ENCODE measurements at places on chromosomes 1 and 21.

DNA sequence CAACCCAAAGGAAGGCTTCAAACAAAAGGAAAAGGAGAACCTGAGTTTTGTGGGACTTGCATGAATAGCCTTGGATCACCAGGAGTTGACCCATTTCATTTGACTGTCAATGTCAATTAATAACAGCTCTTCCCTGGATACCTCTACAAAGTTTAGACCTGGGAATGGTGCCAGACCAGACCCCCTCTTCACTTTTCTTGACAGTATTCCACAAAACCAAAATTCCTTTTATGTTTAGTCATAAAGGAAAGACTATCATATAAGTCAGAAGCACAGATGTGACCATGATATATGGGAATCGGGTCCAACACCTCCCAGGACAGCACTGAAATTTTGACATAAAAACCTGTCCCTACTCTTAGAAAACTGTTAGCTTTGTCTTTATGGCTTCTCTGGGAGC, 191.8 kb downstream of the LYPLAL1 start:
- DNase-seq = no peak

- no peak for DNase-seq
Measured at GRCh38 chr21:18298228-18298627, 53.6 kb downstream of the CHODL start.

- DNase-seq = no peak
Measured at GRCh38 chr21:27275294-27275927, 308.5 kb upstream of the ADAMTS5 start.

- no peak for DNase-seq
Measured at GRCh38 chr1:1777583-1777899, 729 bp downstream of the NADK start.

GRCh38 chr1:175793617-175794016, 50.2 kb upstream of the TNR start:
- DNase-seq = no peak

DNA sequence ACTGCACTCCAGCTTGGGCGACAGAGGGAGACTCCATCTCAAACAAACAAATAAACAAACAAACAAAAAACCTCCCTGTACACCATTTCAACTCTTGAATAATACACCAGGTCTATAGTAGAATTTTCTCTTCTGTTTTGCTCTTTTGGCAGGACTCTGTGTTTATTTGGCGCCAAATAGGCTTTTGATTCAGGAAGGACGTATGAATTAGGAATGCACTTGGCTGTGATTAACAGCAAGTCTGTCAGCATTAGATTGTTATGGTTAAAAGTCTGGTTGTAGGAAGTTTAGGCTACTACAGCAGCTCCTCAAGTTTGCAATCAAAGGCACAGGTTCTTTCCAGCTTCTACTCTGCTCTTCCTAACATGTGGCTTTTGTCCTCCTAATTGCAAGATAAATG, 113.8 kb upstream of the KCNK1 start:
- no peak for DNase-seq

DNA sequence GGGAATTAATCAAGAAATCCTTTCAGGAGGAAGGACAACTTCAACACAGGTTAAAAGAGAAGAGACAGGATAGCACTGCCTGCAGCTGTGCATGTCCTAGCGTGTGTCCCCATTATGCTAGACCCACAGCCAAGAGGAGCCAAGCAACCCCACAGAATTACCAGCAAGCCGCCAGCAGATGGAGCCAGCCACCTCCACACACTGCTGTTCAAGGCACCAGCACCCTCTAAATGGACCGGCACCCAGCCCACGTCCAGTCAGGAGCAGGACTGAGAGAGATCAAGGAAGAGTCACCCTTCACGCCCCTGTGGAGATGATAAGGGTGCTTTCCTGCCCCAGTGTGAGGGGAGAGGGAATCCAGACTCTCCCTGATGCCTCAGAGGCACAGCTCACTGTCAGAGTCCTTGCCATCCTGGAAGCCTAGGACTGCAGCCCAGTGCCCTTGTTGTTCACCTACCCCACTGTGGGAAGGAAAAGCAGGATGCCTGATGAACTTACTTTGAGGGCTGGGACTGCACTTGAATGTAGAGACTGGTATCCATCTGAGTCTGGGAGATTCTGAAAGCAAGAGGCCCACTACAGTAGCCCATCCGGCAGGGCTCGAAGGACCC, 37.1 kb upstream of the CTTNBP2NL start:
- DNase-seq = no peak

DNA sequence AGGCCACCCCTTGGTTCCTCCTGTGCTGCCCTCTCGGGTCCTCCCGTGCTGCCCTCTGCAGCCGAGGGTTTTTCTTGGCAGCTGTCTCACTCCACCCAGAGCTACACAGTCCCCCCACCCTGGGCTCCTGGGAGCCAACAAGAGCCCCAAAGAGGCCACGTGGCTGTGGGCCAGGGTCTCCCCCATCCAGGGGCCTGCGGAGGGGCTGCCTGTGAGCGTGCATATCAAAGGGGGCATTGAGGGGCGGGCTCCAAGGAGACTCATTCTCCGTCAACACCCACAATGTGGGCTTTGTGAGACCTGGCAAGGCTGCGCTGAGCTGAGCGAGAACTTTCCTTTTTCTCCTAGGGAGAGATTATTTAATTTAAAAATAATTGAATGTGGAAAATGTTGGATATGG, 108.7 kb upstream of the ARHGEF16 start:
- DNase-seq = no peak

DNA sequence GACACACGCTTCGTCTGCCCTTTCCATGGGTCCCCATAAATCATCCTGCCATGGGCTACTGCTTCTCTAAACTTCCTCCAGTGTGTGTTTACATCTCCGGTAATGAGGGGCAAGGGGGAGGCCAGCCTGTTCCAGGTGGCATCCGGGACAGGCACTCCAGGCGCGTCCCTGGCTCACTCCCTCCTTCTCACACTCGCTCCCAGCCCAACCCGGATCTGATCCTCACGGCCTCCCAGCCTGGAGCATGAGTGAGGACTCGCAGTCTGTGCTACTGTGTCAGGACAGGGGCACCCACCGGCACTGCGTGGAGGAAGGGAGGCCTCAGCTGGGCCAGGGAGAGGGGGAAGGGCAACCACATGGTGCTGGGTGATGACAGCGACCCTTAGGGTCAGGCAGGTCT, 225.4 kb downstream of the TRABD2B start:
- no peak for DNase-seq

- DNase-seq = no peak
Measured at GRCh38 chr21:26157801-26158200, 12.8 kb downstream of the APP start.

- DNase-seq = no peak
Measured at GRCh38 chr1:206847337-206847834, 18.0 kb upstream of the IL20 start.

DNA sequence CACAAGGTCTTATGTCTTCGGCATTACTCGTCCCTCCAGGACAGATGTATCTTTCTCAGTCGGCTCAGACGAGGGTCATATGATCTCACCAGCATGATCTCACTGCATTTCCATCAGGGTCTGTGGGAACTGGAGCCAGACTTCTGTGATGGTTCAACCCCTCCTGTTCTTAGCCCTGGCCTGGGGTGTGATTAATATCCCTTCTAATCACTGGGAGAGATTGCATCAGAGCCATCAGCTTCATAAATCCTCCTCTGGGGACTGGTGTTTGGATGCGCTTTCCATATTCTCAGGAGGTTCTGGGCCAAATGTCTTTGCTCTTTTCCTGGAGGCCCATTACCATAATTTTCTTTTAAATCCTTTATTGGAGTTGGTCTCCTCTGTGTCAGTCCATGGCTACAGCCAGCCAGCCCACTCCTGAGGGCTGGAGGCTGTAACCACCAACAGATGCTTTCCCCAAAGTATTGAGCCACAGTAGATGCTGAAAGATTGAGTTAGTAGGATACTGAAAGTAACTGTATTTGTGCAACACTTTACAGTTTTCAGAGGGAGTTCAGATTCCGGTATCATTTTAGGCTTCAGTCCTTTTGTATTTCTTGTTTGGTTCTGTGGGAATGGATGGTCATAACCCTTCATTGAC, 20.0 kb downstream of the CACNA1E start:
- DNase-seq = no peak

DNA sequence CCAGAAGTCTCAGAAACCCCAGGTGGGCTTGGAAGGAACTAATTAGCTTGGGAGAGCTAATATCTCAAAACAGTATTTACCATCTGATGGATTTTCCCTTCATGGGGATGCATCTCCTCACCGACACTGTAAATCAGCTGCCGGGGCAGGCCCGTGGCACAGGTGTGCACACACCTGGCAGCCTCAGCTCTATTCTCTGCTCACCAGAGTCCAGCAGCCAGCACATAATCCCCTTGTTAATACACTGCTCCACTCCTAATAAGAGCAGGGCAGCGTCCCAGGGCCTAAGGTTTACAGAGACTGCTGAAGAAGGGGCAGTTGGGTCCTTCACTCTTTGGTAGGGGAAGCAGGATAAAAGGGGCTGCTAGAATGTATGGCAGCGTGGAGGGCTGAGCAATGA, 200.0 kb downstream of the TOMM20 start:
- no peak for DNase-seq

- DNase-seq = no peak
Measured at GRCh38 chr1:206447792-206448191, 22.5 kb upstream of the IKBKE start.

DNA sequence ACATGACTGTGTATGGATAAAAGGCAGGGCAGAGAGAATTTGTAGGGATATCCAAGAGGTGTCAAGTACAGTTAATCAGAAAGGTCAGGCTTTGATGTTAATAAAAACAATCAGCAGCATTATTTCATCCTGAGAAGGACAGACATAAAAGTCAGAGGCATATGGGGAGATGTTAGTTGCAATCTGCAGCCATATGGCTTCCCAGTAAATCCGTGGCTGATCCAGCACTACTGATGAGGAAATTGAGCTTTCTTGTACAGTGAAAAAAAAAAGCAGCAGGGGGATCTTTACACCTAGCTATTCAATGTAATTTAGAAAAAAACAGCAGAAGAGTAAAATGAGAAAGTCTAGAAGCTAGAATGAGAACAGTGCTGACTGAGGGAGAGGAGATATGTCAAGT, 2.2 kb upstream of the SPRR1B start:
- DNase-seq = no peak

DNA sequence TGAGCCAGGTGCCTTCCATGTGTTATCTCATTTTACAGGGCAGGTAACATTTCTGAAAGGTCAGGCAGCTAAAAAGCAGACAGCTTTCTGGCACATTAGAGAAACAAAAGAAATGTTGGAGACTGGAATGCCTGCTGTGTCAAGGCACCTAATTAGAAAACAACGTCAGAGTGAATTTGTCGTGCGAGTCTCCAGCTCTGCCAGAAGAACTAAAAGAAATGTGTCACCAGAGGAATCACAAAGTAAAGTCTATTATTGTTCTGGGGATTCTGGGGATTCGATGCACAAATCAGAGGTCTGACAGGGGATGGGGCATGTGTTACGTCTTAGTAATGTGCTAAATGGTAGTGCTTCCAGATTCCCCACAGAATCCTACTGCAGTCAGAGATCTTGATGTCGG, 89.3 kb downstream of the EDEM3 start:
- DNase-seq = no peak

DNA sequence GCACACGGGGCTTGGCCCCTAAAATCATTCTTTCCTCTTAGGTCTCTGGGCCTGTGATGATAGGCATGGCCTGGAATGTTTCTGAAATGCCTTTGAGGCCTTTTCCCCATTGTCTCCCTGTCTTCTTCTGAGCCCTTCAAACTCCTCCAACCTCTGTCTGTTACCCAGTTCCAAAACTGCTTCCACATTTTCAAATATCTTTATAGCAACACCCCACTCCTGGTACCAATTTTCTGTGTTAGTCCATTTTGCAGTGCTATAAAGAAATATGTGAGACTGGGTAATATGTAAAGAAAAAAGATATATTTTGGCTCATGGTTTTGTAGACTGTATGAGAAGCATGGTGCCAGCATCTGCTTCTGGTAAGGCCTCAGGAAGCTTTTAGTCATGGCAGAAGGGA, 158.8 kb downstream of the TM2D1 start:
- DNase-seq = no peak

DNA sequence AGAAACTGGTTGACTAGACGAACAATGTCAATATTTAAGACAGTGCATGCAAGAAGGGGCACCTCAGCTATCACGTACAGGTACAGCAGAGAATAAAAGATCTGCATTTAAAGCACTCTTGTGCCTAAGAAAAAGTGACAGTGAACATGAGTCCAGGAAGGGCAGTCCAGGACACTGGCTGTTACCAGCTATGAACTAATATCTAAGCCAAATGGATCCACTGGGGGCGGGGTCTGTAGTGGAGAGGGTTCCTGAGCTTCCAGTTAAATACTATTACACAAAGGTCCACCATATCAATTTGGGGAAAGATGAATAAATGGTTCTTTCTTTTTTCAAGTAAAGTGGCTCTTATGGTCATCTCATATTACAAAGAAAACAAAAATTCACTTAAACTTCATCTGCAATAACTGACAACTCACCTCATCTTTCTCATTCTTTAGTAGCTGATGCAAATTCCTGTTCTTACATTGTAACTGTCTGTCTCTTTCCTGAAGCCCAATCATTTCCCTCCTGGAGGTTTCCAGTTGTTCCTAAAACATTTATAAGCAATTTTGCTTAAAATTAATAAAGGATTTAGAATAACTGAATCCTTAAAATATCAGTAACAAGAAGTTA, 24.5 kb downstream of the SSX2IP start:
- no peak for DNase-seq

- no peak for DNase-seq
Measured at GRCh38 chr1:10122926-10123325, 87.4 kb upstream of the KIF1B start.

GRCh38 chr1:228452194-228453021, 34.8 kb upstream of the RNF187 start:
- no peak for DNase-seq

GRCh38 chr1:7366955-7367665, 404.0 kb upstream of the VAMP3 start:
- no peak for DNase-seq

GRCh38 chr1:176800978-176801513, 338.1 kb downstream of the PAPPA2 start:
- DNase-seq = no peak

DNA sequence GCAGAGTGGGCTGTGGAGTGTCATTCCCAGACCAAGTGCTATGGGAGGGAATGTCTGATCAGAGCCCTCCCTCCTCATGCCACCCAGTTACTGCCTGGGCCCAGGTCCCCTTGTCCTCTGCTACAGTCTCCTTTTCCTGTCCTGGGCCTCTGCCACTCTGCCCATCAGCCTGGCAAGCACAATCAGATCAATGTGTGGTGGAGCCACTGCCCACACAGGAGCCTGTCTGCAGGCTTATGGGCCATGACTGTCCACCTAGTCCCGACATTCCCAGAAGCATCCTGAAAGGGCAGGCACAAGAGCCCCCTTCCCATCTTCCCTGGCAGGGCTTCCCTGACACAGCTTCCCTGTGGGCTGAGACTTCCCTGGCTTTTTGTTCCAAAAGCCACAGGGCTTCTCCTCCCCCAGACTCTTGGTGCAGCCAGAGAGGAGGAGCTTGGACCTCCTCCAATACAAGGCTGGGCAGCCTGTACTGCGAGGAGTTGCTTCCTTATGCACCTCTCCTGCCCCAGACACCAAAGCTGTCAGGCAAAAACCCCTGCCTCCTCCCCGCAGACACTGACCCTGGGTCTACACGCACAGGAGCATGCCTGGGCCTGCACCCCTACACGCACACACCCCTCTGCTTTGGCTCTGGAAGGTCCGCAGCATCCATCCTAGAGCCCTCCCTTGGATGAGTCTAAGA, 29.2 kb upstream of the CNTN2 start:
- DNase-seq = no peak

GRCh38 chr1:175166746-175167145, 25.8 kb downstream of the KIAA0040 start:
- no peak for DNase-seq

GRCh38 chr1:54425152-54425584, 19.0 kb upstream of the SSBP3 start:
- DNase-seq = no peak

GRCh38 chr1:157429601-157430240, 122.6 kb downstream of the FCRL5 start:
- DNase-seq = no peak

Measured in stimulated activated CD4-positive, alpha-beta T cell treated with anti-CD3 and anti-CD28 coated beads, Interleukin-15, amount 100 ng/mL, for 48 hours (primary cell).